ENCODE measurements at places on chromosomes 7 and 10.

DNA sequence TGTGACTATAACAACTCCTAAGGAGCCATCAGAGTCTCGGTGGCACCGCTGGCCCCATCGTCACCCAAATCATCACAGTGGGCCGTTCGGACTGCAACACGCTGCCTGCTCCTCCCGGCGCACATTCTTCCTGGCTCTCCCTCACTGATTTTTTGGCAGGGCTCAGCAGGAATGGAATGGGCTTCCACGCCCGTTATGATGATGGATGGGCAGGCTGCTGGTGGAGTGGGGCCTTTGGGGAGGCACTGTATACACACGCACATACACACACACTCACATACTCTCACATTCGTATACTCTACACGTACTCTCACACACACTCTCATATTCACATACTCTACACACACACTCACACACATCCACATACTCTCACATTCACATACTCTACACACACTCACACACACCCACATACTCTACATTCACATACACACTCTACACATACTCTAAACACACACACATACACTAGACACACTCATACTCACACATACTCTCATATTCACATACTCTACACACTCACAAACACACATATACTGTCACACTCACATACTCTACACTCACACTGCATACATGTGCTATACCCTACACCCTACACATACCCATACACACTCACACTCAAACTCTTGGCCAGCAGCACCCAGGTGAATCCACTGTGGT lies 99.8 kb downstream of the KCNMA1 start:
- no peak for DNase-seq

- DNase-seq, result no peak
These were observed 28.0 kb downstream of the JAZF1 start for GRCh38 chr7:28152594-28152993.

- no peak for DNase-seq
These were observed 223.4 kb downstream of the MGMT start for GRCh38 chr10:129690248-129691070.

GRCh38 chr7:1055956-1056784 lies 11.8 kb downstream of the GPR146 start:
- DNase-seq, result no peak

- peak; percentile 70 for DNase-seq
These were observed 704 bp downstream of the TNKS2 start for GRCh38 chr10:91798649-91799611.

- DNase-seq, result no peak
These were observed 52.4 kb downstream of the ARMH3 start for GRCh38 chr10:102003541-102003940.

DNA sequence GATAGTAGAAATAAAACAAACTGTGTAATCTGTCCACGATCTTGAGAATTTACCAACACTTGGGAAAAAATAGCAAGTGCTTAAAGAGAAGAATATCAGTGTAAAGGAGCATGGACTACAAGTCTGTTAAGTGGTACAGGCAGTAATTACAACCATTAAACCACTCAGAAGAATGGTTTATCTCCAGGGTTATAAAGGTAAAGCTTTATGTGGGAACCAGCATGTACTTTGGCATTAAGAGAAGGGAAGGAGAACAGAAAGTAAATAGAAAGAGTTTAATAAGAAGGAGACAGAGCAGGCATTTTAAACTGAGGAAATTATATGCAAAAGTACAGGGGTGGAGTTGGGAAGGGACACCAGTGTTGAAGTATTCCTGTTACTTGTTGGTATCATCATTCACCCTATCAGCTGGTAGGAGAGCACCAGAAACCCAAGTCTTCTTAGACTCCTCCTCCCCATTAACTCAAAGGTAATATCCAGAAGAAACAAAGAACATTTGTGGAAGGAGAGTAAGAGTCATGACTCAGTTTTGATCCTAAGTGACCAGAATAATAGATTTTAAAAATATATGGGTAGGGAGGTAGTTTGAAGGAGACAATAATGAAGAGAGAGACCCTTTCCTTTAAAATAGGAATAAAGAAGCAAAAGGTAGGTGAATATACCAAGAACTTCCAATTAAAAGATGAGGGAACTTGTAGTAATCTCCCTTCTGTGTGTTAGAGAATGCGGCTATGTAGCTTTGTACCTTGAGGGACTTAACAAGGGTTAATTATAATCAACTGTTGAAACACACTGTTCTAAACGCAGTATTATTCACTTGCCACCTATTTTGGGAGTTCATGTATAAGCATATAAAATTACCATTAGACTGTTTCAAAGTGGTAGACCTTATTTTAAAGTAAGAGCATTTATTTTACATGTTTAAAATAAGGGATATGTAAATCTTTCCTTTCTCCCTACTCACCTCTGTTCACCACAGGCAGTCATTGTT lies 92.1 kb upstream of the STRIP2 start:
- DNase-seq, result no peak

DNA sequence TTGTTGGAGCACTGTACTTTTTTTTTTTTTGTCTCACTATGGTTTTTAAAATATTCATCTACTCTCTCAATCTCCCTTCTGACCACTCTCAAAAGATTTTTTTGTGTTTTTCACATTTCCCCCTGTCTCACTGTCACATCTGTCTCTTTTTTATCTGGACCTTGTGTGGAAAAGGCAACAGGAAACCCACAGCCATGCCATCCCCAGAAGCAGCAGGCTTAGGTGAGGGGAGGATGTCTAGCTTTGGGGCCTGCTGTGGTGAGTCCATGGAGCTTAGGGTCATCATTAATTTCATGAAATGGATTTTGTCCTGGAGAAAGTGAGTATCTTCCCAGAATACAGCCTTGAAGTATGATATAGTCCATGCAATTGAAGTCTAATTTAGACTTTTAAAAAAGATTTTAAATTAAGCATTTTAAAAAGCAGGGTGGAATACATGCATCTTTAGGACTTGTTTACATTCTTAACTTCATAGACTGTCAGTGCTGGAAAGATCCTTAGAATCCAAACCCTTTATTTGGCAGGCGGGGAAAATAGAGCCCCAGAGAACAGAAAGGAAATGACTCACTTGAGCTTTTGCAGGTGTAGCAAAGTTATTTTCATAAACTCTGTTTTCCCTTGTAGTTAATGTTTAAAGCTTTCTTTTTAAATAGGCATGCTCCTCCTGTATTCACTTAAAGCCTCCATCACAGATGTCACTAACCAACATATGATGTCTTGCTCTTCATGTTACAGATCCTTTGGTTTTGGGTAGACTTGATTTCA lies 25.1 kb downstream of the MINDY4 start:
- no peak for DNase-seq

DNA sequence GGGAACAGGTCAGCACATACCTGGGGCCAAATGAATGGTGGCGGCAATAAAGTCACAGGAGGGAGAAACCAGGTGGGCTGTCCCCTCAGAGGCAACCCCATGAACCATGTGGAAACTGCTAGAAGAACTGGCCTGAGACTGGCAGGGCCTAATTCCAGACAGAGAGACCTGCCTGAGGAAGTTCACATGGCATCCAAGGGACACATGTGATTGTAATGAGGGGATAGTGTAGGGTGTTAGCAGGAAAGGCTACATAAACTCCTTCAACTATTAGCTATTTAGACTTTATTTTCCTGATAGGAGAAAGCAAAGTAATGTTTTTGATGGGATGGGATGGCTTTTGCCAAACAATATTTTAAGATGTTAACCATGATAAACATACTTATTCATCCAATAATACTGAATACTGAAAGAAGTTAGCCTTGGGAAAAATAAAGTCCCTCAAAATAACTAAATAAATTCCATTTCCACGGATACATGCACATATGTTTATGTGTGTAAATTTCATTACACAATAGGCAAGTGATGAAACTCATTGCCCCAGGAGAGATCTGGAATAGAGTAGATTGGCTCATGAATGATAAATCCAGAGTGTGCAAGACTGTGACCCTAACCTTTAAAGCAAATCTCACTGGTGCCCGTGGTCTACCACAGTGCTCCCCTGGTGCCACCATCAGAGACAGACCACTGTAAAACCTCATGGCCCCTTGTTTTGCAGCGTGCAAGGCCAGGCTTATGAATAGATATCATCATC lies 137.0 kb downstream of the NRF1 start:
- DNase-seq, result no peak

GRCh38 chr10:75168275-75168674 lies 42.3 kb upstream of the VDAC2 start:
- no peak for DNase-seq

- no peak for DNase-seq
These were observed 14.9 kb upstream of the DDC start for GRCh38 chr7:50580057-50580456.

DNA sequence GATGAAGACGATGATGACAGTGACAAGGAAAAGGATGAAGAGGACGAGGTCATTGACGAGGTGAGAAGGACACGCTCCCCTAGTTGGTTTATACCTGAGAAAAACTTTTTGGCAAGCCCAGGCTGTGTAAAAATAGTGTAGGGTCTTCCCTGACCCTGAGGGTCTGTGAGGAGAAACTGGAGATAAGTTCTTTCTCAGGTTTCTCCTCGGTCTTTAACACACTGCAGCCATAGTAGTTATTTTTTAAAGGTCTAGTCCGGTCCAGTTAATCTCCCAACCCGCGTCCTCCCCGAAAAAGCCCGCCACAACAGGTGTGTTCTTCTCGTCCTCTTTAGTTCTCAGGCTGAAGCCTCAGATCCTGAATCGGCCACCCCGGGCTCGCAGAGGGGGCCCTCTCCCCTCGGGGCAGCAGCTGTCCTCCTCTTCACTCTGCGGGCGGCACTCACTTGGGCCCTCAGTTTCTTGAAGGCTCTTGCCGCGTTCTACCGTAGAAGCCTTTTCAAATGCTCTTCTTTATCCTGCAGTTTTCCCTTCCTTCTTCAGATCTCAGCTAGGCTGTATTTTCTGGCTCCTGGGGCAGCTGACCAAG lies 411 bp downstream of the BCCIP start:
- peak; percentile 43 for DNase-seq

- peak; percentile 75 for DNase-seq
These were observed 175.2 kb upstream of the TNRC18 start for GRCh38 chr7:5598769-5599371.

DNA sequence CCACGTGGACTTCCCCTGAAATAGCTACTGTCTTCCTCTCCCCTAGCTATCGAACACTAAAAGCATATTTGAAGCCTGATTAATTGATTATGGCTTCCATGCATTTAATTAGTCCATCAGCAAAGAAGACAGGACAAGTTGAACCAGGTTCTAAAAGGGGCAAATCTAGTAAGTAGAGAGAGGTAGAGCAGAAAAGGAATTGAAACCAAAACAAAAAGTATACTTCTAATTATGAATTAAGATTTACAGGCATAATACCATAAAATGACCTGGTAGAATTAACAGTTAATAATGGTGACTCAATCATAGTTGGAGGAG lies 393 bp upstream of the DNAJC1 start:
- no peak for DNase-seq

DNA sequence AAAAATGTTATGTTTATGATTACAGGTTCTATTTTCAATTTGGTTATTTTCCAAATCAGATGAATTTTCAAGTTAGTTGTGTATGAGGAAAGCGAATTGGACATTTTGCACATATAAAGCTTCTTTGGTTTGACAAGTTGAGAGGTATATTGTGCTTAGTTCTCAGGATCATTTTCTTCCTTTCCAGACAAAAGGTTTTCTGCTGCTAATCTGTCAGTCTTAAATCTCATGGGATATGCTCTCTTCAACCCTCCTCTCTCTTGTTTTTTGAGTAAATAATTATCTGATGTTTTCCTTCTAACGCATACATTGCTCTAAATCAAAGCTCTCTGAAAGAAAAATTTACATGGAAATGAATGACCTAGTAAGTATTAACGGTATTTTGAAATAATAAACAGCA lies 77.9 kb downstream of the PPP1R3A start:
- DNase-seq, result no peak

DNA sequence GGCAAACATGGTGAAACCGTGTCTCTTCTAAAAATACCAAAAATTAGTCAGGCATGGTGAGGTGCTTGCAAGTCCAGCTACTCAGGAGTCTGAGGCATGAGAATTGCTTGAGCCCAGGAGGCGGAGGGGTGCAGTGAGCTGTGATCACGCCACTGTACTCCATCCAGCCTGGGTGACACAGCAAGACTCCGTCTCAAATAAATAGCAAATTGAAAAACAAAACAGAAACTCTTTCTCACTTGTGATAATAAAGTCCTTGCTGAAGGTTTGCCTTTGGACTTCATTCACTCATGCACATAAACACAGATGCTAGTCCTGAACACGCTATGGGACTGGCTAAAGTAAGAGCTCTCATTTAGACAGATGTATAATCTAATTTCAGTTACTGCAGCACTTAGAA lies 37.6 kb downstream of the ANK3 start:
- no peak for DNase-seq

GRCh38 chr10:129605986-129606518 lies 139.0 kb downstream of the MGMT start:
- DNase-seq, result no peak

DNA sequence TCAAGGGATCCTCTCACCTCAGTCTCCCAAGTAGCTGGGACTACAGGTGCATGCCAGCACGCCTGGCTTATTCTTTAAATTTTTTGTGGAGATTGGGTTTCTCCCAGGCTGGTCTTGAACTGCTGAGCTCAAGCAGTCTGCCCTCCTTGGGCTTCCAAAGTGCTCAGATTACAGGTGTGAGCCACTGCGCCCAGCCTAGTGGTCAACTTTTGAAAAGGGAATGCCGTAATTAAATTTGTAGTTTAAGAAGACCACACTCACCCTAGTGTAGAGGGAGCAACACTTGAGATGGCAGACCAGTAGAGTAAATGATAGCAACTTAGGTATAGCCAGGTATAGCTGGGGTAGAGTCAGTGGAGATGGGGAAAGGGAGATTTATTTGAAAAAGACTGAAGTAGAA lies 17.6 kb downstream of the ZRANB1 start:
- no peak for DNase-seq

- no peak for DNase-seq
These were observed 3.8 kb upstream of the IL6 start for GRCh38 chr7:22723181-22723601.

GRCh38 chr10:115882021-115882420 lies 391.0 kb downstream of the GFRA1 start:
- no peak for DNase-seq

DNA sequence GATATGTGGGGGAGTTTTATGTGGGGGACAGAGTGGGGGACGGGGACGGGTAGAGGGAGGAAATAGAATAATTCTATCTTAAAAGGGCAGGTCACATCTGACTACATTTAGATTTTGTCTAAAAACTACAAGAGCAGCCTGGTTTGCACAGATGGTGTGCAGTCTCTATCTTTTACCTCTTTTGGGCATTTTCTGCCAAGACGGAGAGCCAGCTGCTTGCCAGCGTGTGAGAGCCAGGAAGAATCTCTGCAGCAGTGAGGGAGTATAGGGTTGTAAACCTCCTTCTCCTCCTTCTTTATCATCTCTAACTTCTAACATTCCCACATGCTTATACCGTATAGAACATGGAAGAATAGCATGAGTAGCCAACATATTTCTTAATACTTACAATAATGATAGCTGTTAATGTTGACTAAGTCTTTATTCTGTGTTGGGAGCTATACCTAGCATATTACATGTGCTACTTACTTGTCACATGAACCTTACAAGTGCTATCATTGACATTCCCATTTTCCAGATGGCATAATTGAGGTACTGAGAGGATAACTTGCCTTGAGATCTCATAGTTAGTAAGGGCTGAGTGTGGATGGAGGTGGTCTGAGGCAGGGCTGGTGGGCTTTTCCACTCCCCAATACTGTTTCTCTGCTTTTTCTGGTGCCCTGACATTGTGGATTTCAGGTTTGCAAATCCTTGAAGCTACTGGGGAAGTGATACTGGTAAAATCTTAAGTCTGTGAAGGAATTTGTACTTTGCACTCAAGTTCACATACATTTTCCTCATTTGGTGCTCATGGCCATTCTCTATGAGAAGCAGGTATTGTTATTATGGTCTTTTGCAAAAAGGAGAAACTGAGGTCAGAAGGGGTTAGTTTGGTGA lies 1.1 kb downstream of the ENTPD1 start:
- DNase-seq, result no peak

GRCh38 chr10:102650655-102651454 lies 6.6 kb downstream of the TRIM8 start:
- DNase-seq, result no peak

Data from erythroblast (primary cell).